AG04449 (cell line): ENCODE measurements at places on chromosomes 7 and 10.

GRCh38 chr10:12381536-12382156 is 32.3 kb downstream of the CAMK1D start:
- no peak for DNase-seq

GRCh38 chr10:113713640-113713982 is 33.9 kb downstream of the CASP7 start:
- DNase-seq: no peak

DNA sequence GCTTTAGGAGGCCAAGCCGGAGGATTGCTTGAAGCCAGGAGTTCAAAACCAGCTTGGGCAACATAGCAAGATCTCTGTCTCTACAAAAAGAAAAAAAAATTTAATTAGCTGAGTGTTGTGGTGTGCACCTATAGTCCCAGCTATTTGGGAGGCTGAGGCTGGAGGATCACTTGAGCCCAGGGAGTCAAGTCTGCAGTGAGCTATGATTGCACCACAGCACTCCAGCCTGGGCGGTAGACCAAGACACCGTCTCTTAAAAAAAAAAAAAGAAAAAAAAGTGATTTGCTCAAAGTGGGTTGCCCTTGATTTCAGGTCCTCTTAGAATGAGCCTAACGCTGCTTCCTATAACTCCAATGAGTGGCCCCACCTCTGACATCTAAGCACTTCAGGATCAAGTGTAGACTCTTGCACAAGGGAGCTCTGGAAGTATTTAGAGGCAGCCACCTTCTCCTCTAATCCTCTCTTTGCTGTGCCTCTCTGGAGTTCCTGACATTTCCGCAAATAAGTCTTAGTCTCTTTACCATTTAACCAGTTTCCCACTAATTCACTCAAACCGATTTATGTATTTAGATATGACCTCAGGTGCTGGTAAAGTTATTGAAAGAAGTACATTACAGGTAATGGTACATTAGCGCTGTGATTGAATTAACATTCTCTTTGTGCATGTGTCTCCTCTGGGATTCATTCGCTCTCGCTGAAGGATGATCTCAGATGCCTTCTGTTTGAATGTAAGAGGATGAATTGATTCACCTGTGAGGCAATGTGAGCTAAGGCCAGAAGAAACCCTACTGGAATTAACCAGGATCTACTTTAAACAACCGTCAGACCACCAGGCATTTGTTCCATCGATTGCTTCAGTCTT is 60.8 kb upstream of the CELF2 start:
- no peak for DNase-seq

GRCh38 chr7:100675581-100676350 is 2.2 kb downstream of the GNB2 start:
- no peak for DNase-seq

- DNase-seq: no peak
Measured at GRCh38 chr10:58517081-58517480, 4.4 kb downstream of the BICC1 start.

DNA sequence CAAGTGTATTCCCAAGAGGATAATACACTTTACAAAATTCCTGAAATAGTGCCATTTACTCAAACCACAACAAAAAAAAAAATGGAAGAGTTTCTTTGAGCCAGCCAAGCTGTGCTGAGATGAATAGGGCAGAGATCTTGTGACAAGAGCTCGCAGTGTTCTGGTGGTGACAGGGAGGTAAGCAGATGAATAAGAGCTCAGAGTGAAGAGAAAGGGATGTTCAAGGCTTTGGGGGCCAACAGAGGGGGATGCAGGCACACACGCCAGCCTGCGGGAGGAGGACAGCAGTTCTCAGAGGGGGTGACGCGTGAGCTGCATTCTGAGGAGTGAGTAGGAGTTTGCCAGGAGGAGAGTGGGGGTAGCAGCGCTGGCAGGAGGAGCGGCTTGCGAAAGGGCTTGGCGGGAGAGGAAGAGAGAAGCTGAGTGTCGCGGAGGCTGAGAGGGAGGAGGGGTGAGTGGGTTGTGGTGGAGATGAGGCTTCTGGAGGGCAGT is 194.4 kb upstream of the IMMP2L start:
- no peak for DNase-seq

- DNase-seq: no peak
Measured at GRCh38 chr7:73623798-73624668, at the start of gene MLXIPL. Gene MLXIPL (minus strand): TSS chr7:73624522. CDS start chr7:73624492, 30 bp downstream.

DNA sequence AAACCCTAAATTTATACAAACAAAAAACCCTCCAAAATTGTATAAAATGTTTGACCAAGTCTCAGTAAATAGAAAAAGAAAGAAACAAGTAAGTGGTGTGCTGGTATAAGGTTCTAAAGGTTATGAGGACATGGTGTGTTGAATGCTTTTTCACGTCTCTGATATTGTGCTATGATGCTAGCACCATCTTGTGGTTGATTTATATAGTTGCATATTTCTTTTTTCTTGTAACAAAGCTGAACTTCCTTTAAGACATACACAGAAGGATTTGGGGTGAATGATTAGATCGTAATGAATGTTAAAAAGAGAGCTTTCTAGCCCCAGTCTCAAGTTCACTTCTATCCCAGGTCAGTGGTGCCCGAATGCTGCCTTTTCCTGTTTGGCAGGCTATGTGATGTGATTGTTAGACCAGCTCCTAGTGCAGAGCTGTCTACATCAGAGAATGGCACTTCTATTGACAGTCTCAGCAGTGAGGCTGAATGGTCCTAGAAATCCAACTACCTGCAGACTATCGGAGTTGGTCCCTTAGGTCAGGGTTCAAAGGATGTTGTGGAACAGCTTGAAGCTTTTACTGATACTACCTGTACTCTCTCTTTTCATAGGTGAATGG is 25.0 kb downstream of the VTI1A start:
- DNase-seq: no peak

- DNase-seq: no peak
Measured at GRCh38 chr7:47066976-47067614, 514.8 kb downstream of the TNS3 start.

DNA sequence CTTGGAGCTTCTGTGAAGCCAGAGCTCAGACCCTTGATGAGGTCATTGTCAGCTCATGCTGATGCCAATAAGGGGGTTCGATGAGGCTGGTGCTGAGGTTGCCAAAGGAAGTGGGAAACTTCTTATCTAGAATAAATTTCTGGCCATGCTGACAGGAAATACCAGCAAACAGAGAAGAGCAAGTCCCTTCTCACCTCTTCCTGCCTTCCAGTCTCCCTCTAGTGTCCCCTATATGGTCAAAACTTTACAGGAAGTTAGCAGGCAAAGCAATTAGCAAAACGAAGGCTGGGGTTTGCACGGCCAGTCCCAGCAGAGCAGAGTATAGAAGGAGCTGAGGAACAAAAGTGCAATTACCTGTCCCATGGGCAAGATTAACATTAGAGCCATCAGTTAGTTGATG is 15.1 kb upstream of the NEUROG3 start:
- no peak for DNase-seq

GRCh38 chr10:36802490-36803153 is 322.8 kb upstream of the ANKRD30A start:
- DNase-seq: no peak

DNA sequence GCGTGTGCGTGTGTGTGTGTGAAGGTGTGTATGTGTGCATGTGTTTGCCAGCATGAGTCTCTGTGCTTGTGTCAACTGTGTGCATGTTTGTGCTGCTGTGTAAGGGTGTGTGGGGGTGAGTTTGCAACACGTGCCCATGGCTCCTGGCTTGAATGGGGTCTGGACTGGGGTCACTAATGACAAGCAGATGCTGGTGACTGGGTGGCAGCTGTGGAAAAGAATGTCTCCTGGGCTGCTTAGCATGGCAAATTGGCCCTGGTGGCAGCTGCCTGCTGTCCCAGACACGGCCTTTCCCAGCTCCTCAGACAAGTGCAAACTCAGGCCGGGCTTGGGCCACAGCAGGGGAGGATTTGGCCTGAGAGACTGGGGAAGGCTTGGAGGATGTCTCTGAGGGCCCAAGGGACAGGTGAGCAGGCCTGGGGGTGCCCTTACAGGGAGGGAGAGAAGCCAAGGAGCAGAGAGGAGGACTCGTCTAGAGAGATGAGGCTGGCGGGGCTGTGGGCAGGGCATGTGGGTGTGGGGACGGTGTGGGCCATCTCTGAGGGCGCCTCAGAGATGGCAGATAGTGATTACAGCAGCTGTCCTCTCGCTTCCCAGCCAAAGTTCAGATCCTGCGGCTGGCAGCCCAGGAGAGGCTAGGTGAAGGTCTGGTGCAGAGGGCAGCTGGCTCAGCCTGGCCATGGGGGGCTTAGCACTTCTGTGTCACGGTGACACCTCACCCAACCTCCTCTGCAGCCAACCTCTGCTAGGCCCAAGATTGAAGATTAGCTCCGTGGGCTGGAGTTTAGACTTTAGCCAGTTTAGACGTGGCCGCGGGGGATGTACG is 1.5 kb downstream of the AQP1 start:
- no peak for DNase-seq
